GM12892 (cell line): ENCODE measurements at places on chromosomes 13 and 19.

GRCh38 chr19:41619018-41619556 lies 7.8 kb downstream of the CEACAM4 start:
- DNase-seq, result no peak

GRCh38 chr13:99662678-99663077 lies 161.4 kb downstream of the TM9SF2 start:
- DNase-seq, result no peak

- no peak for DNase-seq
Observed at GRCh38 chr13:98942997-98943396, 34.9 kb downstream of the DOCK9 start.

GRCh38 chr19:18869781-18870530 lies 26.0 kb downstream of the CERS1 start:
- no peak for DNase-seq

DNA sequence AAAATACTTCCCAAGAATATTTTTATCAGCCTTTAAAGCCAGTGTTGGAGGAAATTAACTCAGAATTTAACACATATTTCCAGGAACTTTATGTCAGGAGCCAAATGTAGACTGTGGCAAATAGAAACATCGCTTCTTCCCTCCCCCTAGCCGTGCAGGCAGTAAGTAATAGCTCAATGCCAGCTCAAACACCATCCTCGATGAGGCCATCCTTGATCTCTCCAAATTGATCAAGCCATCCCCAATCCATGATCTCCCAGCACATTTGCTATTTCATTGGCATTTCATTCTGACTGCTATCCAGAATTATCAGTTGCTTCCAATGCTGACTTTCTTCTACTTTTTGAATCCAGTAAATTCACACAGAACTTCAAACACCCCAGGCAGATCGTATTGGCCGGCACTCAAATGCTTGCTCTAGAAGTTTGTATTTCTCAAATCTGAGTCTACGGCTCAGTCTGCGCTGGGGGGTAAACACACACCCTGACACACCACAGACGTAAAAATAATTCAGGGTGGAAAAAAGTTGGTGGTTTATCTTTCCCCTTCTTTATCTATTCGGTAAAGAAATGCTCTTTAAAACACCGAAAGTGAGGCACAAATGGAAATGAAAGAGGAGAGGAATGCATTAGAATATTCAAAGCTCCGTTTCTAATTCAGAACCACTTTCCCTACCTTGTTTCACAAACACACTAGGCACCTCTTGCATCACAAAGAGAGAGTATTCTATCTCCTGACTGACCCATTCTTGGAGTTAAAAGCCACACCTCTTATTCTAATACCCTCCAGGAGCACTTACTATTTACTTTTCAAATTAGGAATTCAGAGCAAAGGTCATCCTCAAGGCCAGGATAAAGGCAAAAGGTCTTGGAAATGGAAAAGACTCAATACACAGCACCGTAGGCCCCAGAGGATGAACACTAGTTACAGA lies 991 bp downstream of the OBI1 start:
- DNase-seq, result no peak

- no peak for DNase-seq
Observed at GRCh38 chr19:7589822-7590221, 5.8 kb upstream of the CAMSAP3 start.
